GM23338 (cell line): ENCODE measurements at places on chromosomes 5 and 9. TPM values are rescaled to one million over a fixed set of nuclear protein-coding genes. Genes with fewer than 3 reads are reported as not detected.

Gene WNK2
- 93.4 and 102 TPM in 2 replicates for total RNA-seq

Gene PCDHGA12
- 3.3 and 3.5 TPM in 2 replicates for total RNA-seq

Gene SLC27A6
- total RNA-seq: 3.4 and 4.8 TPM in 2 replicates

Gene ARSI
- total RNA-seq: 6.9 and 7.1 TPM in 2 replicates

Gene DDX4
- total RNA-seq: 0.83 TPM in 1 of 2 replicates, not detected in the other

Gene ADAMTS16
- total RNA-seq: 14.3 and 15.4 TPM in 2 replicates

DNA sequence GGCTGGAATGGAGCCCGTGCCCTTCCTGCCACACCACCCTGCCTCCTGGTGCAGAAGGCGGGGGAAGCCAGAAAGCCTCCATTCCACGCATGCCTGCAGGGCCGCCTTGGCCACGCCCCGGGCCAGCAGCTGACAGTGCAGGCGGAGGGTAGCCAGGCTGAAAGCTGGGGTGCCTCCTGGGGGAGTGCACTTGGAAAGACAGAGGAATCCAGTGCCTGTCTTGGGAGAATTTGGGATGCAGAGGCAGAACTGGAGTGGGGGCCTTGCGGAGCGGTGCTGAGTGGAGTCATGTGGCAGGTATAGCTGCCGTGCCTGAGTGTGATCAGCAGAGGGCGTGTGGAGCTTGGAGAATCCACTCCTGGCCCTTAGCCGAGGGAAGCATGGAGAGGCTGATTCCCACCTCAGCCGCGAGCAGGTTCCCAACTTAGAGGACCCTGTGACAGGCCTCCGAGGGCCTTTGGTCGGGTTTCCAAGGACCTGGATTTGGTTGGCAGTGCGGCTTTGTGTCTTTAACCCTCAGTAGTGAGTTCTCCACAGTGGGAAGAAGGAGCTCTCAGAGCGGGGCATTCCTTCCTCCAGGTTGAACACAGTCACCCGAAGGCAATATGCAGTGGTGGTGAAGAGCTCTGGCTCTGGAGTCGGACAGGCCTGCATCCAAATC lies 9.1 kb upstream of the URM1 start:
- peak; percentile 93 for DNase-seq

DNA sequence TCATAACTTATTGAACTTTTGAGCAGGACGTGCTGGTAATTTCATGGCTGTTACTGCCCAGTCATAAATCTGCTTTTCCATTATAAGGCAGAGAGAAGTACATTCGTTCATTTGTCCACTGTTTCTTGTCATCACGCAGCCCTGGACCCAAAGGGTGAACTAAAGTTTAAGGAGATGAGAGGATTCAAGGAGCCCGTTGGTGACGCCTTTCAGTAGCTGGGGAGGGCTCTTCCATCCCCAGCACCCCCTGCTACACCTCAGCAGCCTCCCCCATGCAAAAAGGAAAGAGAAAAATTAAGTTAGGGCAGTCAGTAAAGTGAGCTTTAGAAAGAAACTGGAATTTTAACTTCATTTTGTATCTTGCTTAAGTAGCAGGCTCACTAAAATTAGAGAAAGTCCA lies 2.9 kb downstream of the FOXE1 start:
- no peak for DNase-seq

GRCh38 chr5:88602584-88602983 lies 280.4 kb downstream of the MEF2C start:
- peak; percentile 77 for DNase-seq

- DNase-seq: no peak
Observed at GRCh38 chr9:108417726-108418125, 438.1 kb downstream of the ACTL7B start.

DNA sequence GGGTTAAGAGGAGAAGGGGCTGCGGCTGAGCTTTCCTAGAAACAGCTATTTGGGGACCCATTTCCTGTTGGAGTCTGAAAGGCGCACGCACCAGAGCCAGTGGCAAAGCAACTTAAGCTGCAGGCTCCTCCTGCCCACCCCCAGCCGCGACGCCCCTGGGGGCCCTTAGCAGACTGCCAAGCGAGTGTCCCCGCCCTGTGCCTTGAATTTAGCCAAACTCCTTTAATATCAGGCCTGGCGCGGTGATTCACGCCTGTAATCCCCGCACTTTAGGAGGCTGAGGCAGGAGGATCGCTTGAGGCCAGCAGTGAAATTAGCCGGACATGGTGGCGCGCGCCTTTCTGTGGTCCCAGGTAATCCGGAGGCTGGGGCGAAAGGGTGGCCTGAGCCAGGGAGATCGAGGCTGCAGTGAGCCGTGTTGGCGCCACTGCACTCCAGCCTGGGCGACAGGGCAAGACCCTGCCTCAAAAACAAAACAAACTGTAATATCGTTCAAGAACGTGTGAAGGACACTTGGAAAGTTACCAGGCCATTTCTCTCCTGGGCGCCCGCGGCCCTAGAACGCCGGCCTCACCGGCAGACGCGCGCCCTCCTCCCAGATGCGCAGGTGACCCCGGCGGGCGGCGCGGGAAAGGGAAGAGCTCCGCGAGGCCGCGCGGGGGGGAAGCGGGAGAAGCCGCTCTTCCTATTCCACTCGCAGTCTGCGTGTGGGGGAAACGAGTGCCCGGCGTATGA lies 1.0 kb upstream of the F2R start:
- peak; percentile 76 for DNase-seq

- no peak for DNase-seq
Observed at GRCh38 chr9:91546574-91546973, 122.9 kb upstream of the NFIL3 start.

- DNase-seq: no peak
Observed at GRCh38 chr9:111648066-111648465, 13.3 kb upstream of the GNG10 start.

DNA sequence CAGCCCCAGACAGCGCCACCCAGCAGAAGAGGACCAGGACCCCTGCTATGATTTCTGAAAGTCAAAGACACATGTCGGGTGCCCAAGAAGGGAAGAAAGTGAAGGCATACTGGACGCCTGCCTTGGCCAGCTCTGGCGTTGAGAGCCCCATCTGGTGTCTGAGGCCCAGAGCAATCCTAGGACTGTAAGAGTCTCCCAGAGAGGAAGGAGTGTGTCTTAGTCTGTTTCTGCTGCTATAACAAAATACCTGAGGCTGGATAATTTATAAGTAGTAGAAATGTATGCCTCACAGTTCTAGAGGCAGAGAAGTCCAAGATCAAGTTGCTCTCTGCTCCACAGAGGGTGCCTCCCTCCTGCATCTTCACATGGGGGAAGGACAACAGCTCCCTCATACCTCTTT lies 10.8 kb downstream of the RASGEF1C start:
- no peak for DNase-seq

DNA sequence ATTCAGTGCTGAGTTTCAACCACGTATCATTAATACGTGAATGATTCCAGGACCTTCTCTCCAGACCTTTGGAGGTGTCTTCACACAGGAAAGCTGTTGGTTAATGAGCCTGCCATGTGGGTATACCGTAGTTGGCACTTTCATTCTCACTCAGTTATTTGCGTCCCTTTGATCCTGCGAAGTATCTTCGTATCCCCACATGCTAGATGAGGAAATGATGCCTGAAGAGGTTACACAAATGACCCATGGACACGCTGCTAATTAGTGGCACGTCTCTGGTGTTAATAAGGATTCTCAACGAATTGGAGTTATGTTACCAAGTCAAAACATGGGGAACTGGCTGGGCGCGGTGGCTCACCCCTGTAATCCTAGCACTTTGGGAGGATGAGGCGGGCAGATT lies 65.7 kb upstream of the GNE start:
- no peak for DNase-seq

DNA sequence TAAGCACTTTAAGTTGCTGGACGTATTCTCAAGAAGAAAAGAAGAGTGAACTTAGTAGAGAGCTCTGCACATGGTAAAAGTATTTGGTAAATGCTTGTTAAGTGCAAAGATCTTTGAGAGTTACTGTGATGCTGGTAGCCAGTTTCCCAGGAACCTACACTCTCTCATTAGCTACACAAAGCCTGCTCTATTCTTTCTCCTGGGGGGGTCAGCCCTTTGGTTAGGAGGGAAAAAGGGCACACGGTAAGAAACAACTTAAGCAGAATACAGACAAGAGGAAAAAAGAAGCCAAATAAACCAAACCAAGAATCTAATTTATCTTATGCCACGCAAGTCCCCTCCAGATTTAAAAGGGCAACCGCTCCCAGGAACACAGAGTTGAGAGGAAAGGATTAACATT lies 1100.1 kb upstream of the CDH10 start:
- peak; percentile 24 for DNase-seq

- DNase-seq: no peak
Observed at GRCh38 chr5:28324174-28324573, 1285.8 kb upstream of the CDH9 start.

DNA sequence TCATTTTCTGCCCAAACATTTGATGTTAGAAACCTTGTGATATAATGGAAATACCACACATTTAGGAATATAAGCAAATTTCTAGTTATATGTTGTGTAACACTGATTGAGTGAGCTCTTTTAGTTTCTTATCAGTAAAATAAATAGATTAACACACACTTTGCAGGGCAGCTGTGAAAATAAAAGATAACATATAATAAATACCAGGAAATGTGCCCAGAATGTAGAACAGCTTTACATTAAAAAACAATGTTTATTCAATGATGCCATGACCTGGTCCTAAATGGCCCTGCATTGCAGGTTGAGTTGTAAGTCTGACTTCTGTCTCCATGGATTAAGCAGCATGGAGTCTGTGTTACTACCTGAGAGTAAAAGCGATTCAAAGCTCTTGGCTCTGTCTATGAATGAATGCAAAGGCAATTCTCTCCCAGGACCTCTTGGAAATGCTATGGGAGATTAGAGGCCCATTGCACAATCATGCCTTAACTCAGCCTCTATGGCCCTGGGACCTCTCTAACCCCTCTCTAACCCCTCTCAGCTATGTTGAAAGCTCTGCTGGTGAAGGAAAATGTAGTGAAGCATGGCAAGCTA lies 296.0 kb upstream of the ACTBL2 start:
- DNase-seq: no peak

DNA sequence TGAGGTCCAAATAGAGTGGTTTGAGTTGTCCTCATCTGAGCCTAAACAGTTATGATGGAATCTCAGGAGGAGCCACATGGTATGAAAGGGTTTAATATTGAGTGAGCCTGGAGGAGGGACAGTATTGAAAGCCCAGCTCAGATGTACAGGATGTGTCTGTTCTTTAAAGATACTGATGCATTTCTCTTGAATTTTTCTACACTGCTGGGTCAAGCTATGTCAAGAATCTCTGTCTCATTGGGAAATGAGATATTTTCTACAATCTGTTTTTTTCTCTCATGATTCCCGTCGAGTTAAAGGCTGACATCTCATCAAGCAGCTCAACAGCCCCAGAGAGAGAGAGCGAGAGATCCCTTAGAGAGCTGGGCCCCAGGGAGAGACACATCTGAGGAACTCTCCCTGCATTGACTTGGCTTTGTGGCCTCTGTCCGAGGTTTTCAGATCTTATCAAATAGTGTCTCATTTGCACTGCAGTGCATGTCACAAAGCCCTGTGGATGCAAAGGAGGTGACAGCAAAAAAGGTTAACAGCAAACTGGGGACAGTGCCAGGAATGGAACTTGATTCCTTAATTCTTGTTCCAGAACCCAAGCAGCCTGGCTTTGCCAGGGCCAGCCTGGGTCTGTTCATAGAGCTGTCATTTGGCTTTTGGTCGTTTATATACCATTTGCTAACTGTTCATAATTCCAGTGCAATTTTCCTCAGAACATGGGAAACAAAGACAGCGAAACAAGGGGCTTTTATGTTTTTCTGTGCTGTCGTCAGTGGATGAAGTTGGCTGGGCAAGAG lies 19.0 kb upstream of the ACTBL2 start:
- DNase-seq: no peak

- DNase-seq: no peak
Observed at GRCh38 chr9:81579381-81579780, 110.0 kb downstream of the TLE1 start.

DNA sequence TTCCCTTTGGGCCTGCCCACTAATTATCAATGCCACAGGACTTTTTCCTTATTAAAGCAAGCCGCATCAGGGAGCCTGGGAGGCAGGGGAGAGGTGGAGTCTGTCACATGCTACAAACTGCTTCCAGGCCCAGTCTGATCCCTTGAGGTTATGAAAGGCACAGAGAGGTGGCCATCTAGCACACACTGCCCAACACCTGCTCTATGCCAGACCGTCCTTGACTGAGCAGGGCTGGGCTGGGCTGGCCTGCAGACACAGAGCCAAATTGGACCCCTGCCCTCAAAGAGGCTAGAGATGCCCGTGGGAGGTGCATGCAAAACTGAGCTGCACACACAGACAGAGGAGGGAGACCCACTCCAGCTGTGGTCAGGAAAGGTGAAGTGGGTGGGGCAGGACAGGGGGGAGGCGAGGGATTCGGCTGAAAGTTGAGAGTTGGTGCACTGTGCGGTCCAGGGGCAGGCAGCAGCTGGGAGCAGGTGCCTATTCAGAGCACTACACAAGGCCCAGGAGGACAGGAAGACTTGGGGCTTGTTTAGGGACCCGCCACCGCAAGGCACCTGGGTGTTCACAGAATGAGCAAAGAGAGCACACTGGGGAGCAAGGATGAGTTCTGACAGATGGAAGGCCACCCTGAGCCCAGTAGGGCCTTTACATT lies 36.4 kb upstream of the TCF7 start:
- no peak for DNase-seq

- DNase-seq: no peak
Observed at GRCh38 chr5:38800515-38800914, 45.3 kb upstream of the OSMR start.

GRCh38 chr5:151522226-151522625 lies 68.9 kb downstream of the FAT2 start:
- DNase-seq: peak; percentile 23

GRCh38 chr9:125750627-125751011 lies 3.4 kb downstream of the PBX3 start:
- DNase-seq: peak; percentile 64

DNA sequence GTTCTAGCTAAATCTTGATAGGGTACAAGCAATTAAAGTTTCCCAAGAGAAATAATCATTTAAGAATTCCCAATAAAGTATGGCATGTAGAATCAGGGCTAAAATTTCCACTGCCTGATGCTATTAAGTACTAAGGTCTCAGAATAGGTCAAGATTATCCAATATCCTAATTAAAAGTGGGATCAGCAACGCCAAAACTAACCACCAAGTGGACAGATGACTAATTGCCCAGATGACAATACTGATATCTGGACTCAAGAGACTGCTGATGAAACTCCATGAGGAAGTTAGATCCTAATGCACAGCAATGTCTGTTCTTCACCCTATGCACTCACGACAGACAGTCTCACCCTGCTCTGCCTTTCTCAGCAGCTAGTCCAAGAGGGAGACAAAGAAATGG lies 14.3 kb downstream of the DEPDC1B start:
- DNase-seq: no peak

- DNase-seq: peak; percentile 82
Observed at GRCh38 chr5:131589510-131590348, 45.3 kb downstream of the RAPGEF6 start.

DNA sequence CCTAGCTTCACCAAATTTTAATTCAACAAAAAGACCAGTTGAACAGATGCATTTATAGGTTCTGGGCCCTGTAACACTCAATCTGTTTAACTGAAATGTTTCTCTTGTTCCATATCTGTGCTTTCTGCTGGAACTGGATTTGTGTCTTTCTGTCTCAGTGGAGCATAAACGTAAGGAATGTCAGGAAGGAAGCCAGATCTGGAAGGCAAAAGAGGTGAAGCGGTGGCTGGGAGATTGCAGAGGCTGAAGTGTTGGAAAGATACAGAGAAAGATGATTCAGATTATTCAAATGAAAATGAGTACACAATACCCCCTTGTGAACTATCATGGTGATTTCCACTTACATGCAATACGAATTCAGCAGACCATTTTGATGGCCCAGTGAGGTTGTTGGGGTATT lies 406.8 kb downstream of the BRINP1 start:
- no peak for DNase-seq
